ENCODE measurements at places on chromosomes 16 and 17.

- DNase-seq, result no peak
Observed at GRCh38 chr17:6070430-6070912, 292 bp downstream of the WSCD1 start.

- no peak for DNase-seq
Observed at GRCh38 chr17:79625706-79626105, 14.9 kb upstream of the RBFOX3 start.

- no peak for DNase-seq
Observed at GRCh38 chr16:89678258-89678657, 8.2 kb upstream of the CDK10 start.

DNA sequence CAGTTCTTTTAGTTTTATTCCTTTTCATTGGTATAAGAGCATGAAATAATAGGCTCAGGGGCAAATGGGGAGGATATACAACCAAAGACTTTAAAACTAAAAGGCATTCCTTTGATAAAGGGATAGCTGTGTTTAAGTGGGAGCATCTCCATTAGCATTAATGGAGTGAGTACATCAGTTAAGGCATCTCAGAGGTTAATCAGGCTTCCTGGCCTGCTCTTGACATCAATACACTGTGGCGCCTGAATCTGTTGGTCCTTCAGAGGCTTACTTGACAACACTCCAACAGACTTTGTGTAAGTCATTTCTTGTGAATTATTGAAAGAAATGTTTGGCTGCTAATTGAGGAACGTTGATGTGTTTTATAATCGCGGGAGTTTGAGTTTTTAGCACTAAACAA, 230.7 kb downstream of the BCAS3 start:
- DNase-seq, result no peak

DNA sequence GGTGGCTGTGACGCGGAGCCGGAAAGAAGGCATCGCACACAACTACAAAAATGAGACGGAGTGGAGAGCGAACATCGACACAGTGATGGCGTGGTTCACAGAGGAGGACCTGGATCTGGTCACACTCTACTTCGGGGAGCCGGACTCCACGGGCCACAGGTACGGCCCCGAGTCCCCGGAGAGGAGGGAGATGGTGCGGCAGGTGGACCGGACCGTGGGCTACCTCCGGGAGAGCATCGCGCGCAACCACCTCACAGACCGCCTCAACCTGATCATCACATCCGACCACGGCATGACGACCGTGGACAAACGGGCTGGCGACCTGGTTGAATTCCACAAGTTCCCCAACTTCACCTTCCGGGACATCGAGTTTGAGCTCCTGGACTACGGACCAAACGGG, 4.4 kb downstream of the ENPP7 start:
- no peak for DNase-seq

- DNase-seq, result no peak
Observed at GRCh38 chr17:74881073-74881472, 8.3 kb upstream of the FDXR start.

- DNase-seq, result no peak
Observed at GRCh38 chr16:4508806-4509205, 29.8 kb downstream of the CDIP1 start.

DNA sequence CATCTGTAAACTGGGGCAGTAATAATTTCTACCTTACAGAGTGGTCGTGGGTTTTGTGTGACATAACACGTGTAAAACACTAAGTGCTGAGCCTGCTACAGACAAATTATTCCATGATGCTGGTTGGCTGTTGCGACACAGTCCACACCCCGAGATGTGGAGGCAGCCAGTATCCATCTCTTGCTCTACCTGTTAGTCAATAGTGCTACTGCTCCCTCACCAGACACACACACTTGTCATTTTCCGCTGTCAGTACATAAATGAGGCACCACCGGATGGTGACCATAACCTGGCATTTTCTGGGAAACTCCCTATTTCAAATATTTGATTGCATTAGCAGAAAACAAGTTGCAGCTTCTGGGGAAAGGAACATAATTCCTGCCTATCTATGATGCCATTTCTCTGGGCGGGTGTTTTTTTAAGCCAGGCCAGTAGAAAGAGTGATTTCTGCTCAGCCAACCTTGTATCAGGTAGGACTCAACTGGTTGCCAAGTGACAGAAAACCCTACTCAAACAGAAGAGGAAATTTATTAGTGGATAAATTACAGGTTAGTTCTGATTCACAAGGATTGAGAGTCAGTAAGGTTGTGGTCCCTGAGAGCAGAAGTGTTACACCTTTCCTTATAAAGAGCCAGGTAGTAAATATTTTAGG, 24.1 kb downstream of the DNAJA2 start:
- no peak for DNase-seq

All from activated naive CD8-positive, alpha-beta T cell treated with anti-CD3 and anti-CD28 coated beads, Interleukin-2, amount 50 U/mL, for 16 hours (primary cell).